RPMI7951 (cell line): ENCODE measurements at places on chromosomes 3 and 15. TPM values are rescaled to one million over a fixed set of nuclear protein-coding genes. Genes with fewer than 3 reads are reported as not detected.

Gene SLCO2A1
- 0.39 and 0.48 TPM in 2 replicates for total RNA-seq

Gene PBRM1
- 38.9 and 51.4 TPM in 2 replicates for total RNA-seq

Gene RPP25
- 9.7 and 14.9 TPM in 2 replicates for total RNA-seq

Gene HAUS2
- 42.1 and 59.8 TPM in 2 replicates for total RNA-seq

Gene RPL35A
- total RNA-seq = 910 and 934 TPM in 2 replicates

Gene RPS27L
- total RNA-seq = 233 and 241 TPM in 2 replicates

Gene BFSP2
- not detected in 2 replicates for total RNA-seq

Gene C3orf20
- not detected in 2 replicates for total RNA-seq

Gene RCCD1
- total RNA-seq = 26.8 and 29.9 TPM in 2 replicates

Gene GPR171
- total RNA-seq = not detected in 2 replicates
